ENCODE measurements at places on chromosomes 1 and 21.

- DNase-seq: no peak
Measured at GRCh38 chr1:39113109-39113743, 87.1 kb downstream of the NDUFS5 start.

DNA sequence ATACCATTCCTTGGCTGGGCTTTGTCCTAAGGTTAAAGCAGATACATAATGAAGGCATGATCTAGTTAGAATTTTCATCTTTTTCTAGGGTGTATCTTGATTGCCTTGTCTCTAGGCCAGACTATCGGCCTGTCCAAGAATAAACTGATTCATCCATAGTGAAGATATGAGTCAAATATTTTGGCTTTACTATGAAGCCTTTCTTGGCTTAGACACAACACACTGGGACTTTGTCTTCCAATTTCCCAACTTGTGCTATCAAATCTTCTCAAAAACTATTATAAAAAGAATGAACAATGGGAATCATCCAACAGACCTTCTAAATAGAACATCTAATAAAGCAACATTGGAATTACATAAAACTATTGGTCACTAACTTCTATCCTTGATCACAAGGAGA, 64.8 kb downstream of the WARS2 start:
- DNase-seq: no peak

DNA sequence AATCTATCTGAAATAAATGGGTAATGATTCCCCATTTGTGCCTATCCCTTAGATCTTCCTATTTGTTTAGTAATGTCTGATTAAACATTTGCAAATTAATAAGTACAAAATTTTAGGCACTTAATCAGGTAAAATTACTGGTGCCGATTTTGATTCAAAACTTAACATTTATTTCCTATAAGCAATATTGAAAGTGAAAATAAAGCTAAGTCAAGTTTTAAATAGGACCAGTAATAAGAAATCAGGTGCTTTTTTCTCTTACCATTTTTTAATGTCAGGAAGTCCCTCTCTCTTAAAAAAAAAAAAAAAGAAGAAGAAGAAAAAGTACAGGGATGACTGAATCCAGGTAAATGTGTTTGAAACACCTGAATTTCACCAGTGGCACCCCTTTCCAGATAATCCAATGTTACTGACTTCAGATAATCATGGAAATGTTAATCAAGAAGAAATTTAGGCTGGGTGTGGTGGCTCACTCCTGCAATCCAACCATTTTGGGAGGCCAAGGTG, 836 bp upstream of the GBP4 start:
- DNase-seq: no peak

GRCh38 chr1:176625365-176625764, 162.4 kb downstream of the PAPPA2 start:
- DNase-seq: no peak

GRCh38 chr1:159000625-159001024, 9.1 kb upstream of the IFI16 start:
- DNase-seq: no peak

GRCh38 chr1:204087893-204088528, 15.1 kb downstream of the SOX13 start:
- DNase-seq: no peak

- no peak for DNase-seq
Measured at GRCh38 chr1:52751589-52752483, 25.6 kb downstream of the ZYG11B start.

DNA sequence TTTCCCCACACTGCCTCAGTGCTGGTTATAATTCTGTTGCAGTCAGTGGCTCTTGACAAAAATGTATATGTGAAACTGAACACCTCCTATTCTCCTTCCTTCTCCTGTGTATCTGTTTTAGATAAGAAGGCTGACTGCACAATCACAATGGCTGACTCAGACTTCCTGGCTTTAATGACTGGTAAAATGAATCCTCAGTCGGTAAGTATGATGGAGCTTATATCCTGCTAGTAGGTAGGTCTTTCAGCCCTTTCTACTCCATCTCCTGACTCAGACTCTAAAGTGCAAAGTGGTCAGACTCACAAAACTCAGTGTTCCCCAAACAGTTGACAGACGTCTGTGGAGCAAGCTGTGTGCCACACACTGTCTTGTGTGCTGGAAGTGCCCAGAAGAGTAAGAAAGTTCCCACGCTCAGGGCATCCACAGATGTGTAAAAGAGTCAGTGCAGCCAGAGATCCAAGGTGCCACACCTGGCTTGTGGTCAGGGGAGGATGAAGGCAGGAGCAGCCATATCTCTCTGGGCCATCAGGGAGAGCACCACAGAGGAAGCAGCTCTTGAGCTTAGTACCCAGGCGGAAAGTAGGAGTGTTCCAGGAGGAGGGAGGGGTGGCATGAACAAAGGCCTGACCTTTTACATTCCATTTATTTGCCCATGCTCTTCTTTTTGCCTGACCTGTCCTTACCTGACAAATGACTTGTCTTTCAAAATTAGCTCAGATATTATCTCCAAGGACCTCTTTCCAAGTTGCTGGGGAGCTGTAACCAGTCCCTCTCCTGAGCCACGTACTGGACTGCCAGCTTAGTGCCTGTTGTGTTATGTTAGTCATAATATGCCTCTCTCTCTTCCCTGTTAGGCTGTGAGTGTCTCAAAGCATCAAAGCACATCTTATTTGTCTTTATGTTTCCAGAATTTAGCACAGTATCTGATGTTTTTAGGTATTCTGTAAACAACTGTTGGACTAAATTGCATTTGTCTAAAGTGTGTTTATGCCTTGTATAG, 14.0 kb upstream of the PODN start:
- DNase-seq: no peak

GRCh38 chr1:112375701-112376100, 20.3 kb upstream of the CTTNBP2NL start:
- DNase-seq: no peak

DNA sequence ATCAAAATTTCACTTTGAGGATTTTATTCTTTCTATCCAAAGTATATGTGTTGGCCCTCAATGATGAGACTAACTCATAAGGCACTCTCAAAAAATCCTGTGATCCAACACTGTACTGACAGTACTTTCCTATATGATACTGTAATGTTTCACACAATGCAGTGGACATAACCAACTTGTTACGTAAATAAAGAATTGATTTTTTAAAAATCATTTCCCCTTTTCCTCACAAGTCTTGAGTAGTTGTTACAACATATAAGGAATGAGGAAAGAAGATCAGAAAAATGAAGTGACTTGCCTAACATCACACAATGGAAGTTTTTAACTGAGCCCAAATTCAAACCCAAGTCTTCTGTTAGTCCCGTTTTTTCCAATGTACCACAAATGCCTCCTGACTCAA, 17.2 kb downstream of the PTP4A2 start:
- no peak for DNase-seq

DNA sequence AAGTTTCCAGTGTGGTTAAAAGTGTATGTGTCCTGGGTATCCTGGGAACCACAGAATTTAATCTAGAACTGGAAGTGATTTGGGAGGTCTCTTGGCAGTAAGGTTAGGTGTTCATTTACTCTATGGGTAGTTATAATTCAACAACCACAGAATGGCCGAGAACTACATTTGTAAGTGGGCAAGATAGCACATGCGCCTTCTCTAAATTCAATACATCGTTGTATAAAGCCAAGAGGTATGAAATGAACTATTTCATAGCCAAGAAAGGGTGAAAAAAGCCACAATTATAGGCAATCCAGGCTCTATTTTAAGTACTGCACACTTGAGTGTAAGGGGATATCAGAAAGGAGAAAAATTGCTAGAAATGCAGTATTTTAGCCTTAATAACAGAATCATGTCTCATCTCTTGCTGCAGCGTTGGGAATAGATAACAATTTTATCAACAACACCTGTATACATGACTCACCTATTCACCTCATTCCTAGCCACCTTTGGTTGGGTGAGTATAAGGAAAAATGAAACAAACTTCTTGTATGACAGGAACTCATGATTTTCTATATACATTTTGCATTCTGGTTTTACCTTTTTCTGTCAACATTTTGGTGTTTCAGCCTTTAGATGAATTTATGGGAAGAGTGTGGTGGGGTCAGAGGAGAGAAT, 4.5 kb downstream of the SDCCAG8 start:
- no peak for DNase-seq

- DNase-seq: no peak
Measured at GRCh38 chr1:98817821-98818220, 156.3 kb downstream of the SNX7 start.

DNA sequence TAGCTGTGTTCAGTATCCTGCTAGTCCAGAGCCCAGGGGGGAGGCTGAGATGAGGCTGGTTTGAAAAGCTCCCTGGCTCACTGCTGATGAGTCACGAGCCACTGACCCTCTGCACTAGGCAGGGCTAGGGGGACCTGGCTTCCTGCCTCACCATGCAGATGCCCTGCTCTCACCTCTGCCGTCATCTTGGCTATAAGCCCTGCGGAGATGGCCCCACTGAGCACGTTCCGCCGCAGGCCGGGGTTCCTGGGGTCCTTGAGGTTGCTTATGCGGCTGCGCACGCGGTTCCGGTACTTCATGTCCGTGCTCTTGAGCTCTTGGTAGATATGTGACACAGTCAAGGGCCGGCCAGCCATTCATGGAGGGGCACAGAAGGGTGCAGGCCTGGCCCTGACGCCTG, 24.1 kb upstream of the ZNF436 start:
- DNase-seq: no peak

DNA sequence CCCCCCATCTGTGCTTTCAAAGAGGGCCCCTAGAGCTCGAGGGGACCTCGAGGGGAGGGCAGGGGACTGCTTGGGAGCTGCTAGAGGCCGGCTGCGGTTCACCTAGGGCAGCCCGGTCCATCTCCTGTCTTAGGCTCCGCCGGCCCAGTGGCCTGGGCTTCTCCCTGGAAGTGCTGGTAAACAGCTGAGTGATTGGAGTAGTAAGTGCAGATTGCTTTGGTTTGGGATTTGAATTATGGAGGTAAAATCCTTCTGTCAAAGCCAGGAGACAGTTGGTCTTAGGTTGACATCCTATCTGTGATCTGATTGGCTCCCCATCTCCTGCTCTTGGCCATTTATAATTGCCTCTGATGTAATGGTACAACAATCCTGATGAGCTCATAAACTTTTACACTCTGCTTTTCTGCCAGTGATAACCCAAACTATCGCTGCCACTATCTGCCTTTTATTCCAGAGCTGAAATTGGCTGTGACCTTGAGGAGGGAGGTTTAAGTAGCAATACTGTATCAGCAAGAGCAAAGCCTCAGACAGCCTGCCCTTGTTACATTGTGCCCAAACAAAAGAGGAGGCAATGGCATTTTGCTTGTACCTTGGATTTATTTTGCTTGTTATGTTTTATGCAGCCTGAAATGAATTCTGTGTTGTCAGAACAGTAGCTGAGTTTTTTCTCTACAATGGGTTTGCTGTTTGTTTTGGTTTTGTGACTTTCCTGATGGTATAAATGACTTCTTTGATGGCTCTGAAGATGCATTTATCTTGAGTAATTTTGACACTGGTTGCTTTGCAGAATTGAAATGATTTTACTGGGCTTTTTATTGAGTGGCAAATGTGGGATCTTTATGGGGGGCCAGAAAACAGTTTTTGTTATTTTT, 2.4 kb downstream of the ARID1A start:
- DNase-seq: no peak

- DNase-seq: no peak
Measured at GRCh38 chr21:32713726-32714125, 14.1 kb downstream of the SYNJ1 start.

DNA sequence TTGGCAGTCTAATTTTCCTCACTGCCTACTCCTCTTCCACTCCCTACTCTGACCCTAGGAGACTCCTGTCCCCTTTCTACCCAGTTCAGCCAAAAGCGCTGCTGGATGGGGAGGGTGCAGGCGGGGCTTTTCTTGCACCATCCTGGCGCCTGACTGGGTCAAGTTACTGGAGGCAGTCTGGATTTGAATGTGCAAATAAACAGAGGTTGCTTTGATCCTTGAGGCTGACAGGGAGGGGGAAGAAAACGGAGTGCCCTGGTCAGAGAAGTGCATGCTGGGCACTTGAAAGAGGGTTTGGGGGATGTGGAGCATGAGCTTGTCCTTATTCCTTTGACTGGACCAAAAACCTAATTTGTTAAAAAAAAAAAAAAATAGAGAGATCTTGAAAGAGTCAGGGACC, 76.8 kb upstream of the SOX13 start:
- no peak for DNase-seq

DNA sequence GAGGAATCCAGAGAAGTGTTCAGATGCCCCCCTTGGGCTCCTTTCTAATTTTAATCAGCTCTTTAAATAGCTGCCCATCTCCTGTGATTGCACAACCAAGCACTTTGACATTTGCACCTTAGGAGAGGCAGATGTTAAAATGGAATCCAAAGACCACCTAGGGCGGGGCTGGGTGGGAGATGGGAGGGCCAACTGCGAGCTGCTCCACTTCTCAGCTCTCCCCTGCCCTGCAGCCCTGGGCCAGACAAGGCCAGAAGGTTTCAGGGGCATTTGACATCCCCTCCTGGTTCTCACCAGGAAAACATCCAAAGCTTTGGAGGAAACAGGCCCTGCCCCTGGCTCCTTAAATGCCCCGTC, 106.9 kb downstream of the DHRS3 start:
- no peak for DNase-seq

DNA sequence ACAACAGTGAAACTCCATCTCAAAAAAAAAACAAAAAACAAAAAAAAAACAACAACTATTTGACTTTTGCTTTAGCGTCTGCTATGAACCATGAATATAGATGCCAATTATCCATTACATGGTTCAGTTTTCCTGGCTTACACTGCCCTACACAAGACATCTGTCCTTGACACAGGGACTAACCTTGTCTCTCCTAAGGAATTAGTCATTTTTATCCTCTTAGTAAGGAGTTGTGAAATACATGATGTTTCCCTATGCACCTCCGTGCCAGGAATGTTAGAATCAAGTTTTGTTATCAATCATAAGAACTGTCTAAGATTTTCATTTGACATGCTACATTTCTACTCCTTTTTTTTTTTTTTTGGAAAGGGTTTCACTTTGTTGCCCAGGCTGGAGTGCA, 241.8 kb downstream of the KIF26B start:
- DNase-seq: no peak

- no peak for DNase-seq
Measured at GRCh38 chr1:53470155-53470554, 11.0 kb downstream of the DMRTB1 start.

DNA sequence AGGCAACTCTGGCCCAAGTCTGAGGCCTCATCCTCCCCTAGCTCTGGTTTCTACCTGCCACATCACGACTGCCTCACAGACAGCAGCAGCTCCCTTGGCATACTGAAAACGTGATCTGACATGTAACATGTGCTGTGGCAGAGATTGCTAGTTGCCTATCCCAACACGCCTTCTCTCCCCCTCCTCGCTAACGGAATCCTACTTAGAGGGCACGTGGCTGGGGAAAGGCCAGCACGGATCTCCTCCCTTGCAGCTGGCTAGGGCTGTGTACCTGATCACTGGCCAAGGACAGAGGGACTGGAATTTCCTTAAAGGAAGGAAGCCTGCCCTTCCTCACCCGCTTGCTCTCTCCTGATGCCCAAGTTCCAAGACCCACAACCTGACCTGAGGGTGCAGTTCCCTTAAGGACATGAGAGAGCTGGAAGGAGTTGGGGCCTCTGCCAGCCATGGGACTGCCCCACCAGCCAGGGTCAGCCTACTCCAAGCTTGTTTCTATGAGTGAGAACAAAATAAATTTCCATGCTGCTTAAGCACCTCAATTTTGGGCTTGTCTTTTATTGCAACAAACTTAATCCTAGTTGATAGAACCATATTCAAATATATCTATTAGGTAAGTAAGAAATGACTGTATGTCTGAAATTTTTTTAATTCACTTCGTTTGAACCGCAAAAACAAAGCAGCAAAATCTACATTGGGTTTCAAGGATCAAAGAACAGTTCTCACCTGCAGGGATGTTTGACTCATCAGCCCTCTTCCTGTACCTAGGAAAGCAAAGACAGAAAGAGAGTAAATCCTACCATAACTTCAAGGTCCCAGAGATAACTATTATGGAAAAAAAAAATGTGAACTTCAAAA, 7.2 kb downstream of the SETD4 start:
- no peak for DNase-seq
